Stimulated activated naive CD8-positive, alpha-beta T cell treated with anti-CD3 and anti-CD28 coated beads, Interleukin-15, amount 100 ng/mL, for 72 hours (primary cell): ENCODE measurements at places on chromosomes 6 and 20.

DNA sequence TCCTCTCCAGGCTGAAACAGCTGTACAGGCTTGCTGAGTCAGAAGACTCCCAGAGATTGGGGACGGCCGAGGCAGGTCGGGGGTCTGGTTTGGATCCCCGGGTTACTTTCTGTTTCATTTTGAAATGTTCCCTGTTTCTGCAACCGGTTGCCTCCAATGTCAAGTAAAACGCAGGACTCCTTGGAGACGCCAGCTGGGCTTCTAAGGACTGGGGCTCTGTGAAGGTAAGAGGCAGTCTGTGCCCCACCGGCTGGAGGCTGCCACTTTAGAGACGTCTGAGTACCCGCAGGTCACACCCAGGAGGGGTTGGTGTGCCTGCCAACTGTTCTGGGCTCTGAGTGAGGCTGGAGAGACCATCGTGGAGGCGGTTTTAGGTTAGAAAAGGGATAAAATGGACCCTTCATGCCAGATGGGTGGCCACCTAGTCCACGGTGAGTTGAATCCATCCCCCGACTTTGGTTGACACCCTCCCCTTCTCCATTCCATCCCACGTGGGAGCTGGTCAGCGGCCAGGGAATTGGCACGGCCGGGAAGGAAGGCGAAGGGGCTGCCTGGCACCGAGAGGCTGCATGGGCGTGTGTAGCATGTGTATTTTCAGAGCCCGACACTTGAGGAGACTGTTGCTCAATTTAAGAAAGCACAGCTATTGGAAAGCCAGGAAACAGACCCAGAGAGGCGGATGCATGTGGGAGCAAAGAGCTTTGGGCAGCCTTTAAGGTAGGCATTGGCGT, 240.9 kb downstream of the PHACTR1 start:
- DNase-seq, result peak; percentile 30

GRCh38 chr20:58682656-58683531, 9.7 kb upstream of the NPEPL1 start:
- no peak for DNase-seq

GRCh38 chr6:35305117-35305516, 7.5 kb downstream of the DEF6 start:
- no peak for DNase-seq

GRCh38 chr20:2124564-2125213, 23.1 kb downstream of the STK35 start:
- no peak for DNase-seq

DNA sequence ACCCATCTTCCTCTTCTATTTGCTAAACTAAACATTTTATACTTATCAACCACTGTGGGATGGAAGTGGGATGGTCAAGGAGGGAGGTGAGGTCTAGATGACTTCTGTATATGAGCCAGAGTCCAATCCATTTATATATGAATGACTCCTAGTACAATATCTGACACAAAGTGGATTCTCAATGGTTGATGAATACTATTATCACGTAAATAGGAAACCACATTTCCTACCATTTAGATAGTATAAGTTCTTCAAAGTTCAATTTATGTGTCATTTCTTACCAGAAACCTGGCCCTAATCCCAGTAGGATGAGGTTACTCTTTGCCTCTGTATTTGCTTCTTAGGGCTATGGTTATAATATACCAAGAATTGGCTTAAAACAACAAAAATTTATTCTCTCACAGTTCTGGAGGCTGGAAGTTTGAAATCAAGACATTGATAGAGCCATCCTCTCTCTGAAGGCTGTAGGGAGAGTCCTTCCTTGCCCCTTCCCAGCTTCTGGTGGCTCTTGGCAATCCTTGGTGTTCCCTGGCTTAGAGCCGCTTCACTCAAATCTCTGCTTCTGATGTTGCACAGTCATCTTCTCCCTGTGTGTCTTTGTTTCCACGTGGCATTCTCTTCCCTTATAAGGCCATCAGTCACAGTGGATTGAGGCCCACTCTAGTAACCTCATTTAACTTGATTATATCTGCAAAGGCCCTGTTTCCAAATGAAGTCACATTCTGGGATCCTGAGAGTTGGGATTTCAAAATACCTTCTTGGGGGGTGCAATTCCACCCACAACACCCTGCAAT, 41.0 kb upstream of the RAB23 start:
- DNase-seq, result no peak

DNA sequence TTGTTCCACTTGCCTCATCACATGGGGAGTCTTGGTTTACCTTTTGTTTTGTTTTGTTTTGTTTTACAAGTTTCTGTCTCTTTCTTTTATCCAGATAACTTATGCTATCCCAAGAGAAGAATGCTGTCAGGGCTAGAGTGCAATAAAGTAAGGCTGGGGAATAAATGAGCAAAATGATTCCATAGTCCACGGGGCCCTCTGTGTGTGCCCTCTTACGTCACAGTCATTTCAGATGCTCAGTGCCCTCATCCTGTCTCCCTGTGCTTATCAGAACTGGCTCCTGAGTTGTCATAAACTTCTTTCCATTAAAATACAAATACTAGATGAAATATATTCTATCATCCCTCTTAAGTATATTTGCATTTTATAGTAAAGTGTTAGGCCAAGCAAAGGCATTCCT, 30.8 kb upstream of the ENPP1 start:
- DNase-seq, result no peak

- DNase-seq, result no peak
Observed at GRCh38 chr20:39910536-39910935, 778.5 kb downstream of the MAFB start.

DNA sequence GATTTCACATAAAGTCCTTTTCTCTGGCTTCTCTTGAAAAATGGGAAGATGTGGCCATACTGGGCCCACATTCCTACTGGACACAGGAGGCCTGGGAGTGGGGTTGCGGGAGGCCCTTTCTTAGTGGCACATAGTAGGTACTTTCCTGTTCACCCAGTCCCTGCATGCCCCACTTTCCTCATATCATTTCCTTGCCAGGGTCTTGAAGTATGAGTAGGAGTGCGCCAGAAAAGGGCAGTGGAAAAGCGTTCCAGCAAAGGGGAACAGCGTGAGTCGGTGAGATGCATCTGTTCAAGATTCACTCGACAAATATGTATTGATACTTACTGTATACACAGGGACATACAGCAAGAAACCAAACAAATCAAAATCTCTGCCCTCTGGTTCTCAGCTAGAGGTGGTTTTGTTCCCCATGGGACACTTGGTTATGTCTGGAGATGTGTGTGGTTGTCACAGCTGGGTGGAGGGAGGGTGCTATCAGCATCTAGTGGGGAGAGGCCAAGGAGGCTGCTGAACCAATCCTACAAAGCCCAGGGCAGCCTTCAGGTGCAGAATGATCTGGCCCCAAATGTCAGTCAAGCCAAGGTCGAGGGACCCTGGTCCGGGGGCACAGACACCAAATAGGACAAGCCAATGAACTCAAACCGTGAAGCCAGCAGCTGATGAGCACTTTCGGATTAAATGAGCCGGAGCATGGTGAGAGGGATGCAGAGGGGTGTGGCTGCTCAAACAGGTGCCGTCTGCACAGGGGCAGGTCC, 151.4 kb downstream of the CEBPB start:
- no peak for DNase-seq

GRCh38 chr20:60222497-60222896, 264.3 kb downstream of the CDH26 start:
- DNase-seq, result no peak

GRCh38 chr6:63714091-63714490, 78.5 kb downstream of the PHF3 start:
- DNase-seq, result no peak

DNA sequence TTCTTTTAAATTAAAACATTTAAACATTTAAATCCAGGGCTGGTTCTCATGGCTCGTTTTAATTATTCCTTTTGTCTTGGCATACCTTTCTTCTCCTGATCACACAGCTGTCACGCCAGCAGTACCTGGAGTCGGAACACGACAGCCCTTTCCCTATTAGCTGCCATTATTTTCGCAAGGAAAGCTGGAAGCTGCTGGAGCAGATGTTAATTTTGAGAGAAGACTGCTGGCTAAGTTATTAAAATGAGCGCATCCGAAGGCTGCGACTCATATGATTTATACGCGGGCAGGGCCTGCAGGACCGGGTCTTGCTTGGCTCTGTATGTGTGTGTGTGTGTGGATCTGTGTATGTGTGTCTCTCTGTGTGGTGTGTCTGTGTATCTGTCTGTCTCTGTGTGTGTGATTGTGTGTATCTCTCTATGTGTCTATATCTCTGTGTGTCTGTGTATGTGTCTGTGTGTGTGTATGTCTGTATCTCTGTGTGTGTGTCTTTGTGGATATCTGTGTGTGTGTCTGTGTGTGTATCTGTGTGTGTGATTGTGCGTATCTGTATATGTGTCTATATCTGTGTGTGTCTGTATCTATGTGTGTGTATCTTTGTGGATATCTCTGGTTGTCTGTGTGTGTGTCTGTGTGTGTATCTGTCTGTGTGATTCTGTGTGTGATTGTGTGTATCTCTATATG, 191.5 kb downstream of the CDH4 start:
- DNase-seq, result no peak

DNA sequence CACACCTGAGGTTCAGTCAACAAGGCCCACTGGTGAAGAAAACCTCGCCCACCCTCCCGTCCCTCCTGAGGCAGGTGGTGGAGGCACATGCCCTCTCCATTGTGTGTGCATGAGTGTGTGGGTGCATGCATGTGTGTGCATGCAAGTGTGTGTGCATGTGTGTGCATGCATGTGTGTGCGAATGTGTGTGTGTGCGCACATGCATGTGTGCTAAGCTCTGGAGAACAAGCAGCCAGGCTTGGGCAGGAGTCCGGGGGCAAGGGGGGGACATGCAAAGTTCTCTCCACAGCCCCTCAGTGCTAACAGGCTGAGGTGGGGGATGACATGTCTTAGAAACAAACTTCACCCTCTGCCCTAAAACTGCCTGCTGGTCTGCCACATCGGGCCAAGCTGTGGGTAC, 3.1 kb upstream of the HSPA12B start:
- DNase-seq, result no peak

DNA sequence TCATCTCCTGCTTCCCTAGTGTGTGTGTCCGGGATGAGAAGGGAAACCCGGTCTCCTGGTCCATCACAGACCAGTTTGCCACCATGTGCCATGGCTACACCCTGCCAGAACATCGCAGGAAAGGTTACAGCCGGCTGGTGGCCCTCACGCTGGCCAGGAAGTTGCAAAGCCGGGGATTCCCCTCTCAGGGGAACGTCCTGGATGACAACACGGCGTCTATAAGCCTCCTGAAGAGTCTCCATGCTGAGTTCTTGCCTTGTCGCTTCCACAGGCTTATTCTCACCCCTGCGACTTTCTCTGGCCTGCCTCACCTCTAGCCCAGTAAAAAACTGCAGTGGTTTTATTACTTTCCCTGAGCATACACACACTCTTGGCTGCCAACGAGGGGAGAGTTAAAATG, 23.9 kb upstream of the C6orf141 start:
- DNase-seq, result no peak

- no peak for DNase-seq
Observed at GRCh38 chr6:39982720-39983119, 48.5 kb upstream of the MOCS1 start.

DNA sequence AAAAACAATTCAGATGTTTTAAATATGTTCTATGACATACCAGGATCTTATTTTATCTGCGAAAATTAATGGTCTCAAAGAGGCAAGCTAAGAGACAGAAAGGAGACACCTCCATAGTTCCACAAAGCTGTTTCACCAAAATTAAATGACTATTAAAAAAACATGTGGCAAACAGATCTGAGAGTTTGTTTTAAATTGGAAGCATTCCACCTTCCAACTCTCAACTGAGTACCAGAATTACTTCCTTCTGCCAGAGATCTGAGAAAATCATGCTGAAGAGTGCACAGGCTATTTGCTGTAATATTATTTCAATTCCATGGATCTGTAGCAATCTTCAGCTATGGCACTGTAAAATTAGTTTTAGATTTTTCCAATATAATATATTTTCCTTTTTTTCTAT, 669.5 kb upstream of the MARCKS start:
- DNase-seq, result no peak

DNA sequence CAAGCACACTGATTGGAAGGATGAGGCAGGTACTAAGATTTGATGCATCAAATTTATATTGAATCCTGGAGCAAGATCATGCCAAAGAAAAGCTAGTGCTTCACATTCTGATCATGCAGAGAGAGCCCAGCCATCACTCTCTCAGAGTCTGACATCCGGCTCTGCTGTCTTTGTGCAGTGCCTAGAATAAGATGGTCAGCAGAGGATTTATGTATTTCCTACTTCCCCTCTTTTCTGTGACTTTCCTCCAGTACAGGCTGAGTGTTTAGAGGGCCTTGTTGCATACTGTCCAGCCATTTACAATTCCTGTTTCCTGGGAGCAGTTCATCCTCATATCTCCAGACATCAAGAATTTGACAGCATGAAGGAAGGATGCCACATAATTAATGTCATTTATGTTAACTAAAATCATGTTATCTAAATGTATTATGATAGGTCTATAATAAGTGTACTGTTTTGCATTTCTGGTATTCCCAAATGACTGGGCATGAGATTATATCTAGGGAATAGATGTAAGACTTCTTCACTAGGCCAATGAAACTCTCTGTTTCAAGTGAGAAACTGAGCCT, 167.6 kb downstream of the EPM2A start:
- no peak for DNase-seq

DNA sequence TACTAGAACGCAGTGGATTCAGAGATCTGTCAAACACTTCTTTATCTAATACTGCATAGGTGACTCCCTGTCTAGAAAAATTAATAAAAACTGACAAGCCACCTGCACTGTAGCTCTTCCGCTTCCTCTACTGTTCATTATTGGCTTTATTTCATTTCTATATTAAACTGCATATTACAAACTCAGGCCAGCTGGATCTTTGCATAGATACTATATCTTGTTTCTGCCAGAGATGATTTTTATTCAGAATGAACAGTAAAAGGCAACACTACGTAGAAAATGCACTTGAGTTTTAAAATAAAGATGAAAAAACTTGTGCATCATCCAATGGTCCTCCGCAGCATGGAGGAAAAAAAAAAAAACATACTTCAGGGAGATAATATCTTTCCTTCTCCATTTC, 508.3 kb downstream of the PRKN start:
- DNase-seq, result no peak

DNA sequence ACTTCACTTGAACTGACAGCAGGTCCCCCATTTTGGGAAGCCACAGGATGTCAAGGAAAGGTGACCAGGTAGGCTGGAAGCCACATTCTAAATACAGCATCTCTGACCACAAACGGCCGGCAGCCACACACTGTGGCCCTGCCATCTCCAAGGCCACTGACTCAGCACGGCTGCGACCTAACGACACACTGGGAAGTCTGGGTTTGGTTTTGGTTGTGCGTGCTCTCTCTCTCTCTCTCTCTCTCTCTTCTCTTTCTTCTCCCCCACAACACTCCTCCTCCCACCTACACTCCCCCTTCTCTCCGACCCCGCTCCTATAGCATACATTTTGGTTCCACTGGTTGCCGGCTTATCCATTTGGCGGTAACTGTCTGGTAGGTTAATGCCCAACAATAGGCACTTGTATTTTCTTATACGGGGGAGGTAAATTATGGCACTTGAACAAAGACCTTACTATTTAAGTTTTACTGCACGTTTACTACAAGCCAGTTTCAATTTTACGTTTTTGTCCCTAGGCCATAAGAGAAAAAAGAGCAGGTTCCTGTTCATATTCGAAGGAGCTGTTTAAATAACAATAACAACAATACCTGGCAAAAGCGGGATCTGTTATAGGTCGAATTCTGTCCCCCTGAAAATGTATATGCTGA, 103.6 kb downstream of the GMDS start:
- no peak for DNase-seq

GRCh38 chr20:57870597-57871236, 160.9 kb upstream of the PMEPA1 start:
- DNase-seq, result no peak

- DNase-seq, result no peak
Observed at GRCh38 chr6:149293244-149293643, 24.3 kb upstream of the TAB2 start.

- peak; percentile 63 for DNase-seq
Observed at GRCh38 chr6:7725849-7726415, at the start of gene BMP6. Gene BMP6 (plus strand): TSS chr6:7726099. CDS start chr6:7726956, 857 bp downstream.
